ENCODE measurements at places on chromosomes 13 and 19.

DNA sequence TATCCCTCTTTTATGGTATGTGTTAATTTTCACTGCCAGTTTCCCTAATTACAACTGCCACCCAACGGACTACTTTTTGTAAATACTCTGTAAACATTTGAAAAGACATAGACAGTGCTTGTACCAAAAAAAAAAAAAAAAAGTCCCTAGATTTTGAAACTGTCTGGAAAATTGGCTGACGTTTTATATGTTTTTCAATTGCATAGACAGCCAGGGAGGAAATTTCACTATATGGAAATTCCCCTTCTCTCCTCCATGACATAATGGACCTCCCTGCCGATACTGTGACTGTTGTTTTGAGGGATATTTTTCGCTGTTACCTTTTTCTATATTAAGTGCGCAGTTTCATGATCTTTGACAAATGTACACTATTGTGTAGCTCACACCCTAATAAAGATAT, 43.4 kb downstream of the C13orf42 start:
- H3K27me3 ChIP-seq: no peaks in the 10 kb centered on the region
- no peak overlapping the region for H3K4me3 ChIP-seq
- no peak overlapping the region for H3K27ac ChIP-seq
- DNase-seq: no peak

DNA sequence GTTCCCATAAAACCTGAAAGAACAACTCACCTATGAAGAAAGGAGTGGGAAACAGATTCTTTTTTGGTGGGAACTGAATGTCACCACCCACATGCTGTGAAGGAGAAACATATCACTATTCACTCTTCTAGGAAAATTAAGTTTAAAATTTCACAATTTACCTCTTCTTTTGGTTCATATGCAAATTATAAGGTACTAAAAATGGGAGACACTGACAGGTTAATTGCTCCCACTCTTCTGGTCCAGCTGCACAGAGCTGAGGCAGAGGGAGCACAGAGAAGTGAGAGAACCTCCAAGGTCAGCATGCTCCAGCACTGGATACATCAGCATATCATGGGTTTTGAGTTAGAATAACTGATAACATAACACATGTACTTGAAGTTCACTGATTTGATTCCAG, 186.9 kb downstream of the FGF14 start:
- H3K36me3 ChIP-seq: no peaks in the 10 kb centered on the region
- DNase-seq: no peak
- H3K27ac ChIP-seq: no peak overlapping the region
- no peaks in the 10 kb centered on the region for H3K27me3 ChIP-seq

GRCh38 chr19:1445185-1445931, 4.6 kb upstream of the APC2 start:
- H3K27ac ChIP-seq: no peak overlapping the region
- H3K27me3 ChIP-seq: peaks cover 48% of the 10 kb centered on the region
- DNase-seq: peak; percentile 52
- H3K4me3 ChIP-seq: peak overlapping the region; percentile 39
- peaks cover 26% of the 10 kb centered on the region for H3K4me1 ChIP-seq

GRCh38 chr13:70178346-70178745, 70.1 kb upstream of the KLHL1 start:
- no peaks in the 10 kb centered on the region for H3K27me3 ChIP-seq
- H3K4me1 ChIP-seq: no peaks in the 10 kb centered on the region
- DNase-seq: no peak
- H3K36me3 ChIP-seq: no peaks in the 10 kb centered on the region

DNA sequence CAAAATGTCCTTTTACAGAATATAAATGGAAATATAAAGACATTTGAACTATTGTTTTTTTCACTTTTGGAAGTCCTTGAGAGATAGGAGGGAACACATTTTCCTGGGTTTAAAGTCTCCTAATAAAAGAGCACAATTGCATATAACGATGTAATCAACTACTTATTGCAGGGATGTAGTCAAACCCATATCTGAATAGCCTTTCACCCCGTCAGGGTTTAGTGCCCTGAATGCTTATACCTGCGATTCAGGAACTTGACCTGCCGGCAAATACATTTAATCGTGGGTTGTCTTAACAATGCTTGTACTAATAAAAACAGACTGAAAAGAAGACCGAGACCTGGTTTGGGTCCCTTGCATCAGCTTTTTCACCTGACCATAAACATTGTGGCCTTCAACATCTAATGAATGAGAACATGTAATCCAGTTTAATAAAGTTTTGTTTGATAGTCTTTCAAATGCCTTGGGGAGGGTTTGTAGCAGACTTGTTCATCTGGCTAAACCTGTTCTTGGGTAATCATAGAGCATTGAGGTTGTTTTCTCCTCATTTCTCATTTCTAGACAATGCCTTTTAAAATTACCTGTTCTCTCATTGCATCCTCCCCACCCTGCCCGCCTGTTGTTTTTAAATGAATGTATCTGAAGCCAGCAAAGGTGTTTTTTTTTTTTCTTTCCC, 7.0 kb downstream of the KLF5 start:
- H3K4me1 ChIP-seq: no peaks in the 10 kb centered on the region
- no peak overlapping the region for H3K27ac ChIP-seq
- DNase-seq: no peak
- H3K36me3 ChIP-seq: no peaks in the 10 kb centered on the region
- H3K27me3 ChIP-seq: no peaks in the 10 kb centered on the region

Data from effector memory CD4-positive, alpha-beta T cell (primary cell).